Amniotic stem cell (primary cell): ENCODE measurements at places on chromosomes 2 and 18.

GRCh38 chr2:204110338-204110741, 173.8 kb downstream of the ICOS start:
- DNase-seq, result no peak

GRCh38 chr2:32427672-32428610, 71.1 kb downstream of the BIRC6 start:
- no peak for DNase-seq

- no peak for DNase-seq
These were observed 52.2 kb upstream of the ACKR3 start for GRCh38 chr2:236517251-236518031.

DNA sequence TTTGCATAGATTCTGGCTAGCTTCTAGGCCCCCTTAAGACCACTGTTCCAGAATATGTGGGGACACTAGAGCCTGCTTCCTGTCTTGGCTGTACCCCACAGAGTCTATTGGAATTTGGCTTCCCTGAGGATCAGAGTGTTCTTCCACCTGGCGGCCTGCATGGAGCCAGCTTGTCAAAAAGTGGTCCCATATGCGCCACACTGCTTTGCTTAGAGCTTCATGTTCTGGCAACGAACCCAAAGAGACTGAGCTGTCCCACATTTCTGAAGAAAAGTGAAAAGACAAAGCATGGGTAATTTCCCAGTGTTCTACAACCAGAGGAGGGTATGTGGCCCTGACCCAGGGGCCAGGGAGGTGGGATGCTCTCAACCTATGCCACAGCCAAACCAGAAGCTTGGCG, 52.7 kb upstream of the FZD7 start:
- DNase-seq, result no peak

DNA sequence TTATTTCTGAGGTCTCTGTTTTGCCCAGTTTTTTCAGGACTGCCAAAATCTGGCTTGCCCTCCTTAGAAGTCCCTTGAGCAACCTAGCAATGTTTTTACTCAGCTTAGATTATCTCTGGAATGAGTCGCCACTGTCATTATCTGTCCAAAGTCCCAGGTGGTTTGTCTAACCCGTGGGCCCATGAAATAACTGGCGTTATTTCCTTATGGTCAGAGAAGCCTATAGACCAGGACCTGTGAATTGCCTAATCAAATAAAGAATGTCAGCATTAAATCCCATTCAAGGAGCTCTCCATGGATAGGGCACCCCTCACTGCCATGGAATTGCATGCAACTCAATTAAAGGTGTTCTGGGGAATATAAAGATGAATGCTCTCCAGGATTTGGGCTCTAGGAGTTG, 373.9 kb downstream of the SETBP1 start:
- DNase-seq, result no peak

GRCh38 chr2:96876269-96877041, 6.6 kb upstream of the SEMA4C start:
- DNase-seq, result no peak

- DNase-seq, result no peak
These were observed 192.4 kb downstream of the ZBTB7C start for GRCh38 chr18:48216639-48217257.

- no peak for DNase-seq
These were observed 50.2 kb downstream of the ATIC start for GRCh38 chr2:215361876-215362561.

GRCh38 chr2:176175709-176176607, 12.5 kb upstream of the HOXD1 start:
- DNase-seq, result no peak

DNA sequence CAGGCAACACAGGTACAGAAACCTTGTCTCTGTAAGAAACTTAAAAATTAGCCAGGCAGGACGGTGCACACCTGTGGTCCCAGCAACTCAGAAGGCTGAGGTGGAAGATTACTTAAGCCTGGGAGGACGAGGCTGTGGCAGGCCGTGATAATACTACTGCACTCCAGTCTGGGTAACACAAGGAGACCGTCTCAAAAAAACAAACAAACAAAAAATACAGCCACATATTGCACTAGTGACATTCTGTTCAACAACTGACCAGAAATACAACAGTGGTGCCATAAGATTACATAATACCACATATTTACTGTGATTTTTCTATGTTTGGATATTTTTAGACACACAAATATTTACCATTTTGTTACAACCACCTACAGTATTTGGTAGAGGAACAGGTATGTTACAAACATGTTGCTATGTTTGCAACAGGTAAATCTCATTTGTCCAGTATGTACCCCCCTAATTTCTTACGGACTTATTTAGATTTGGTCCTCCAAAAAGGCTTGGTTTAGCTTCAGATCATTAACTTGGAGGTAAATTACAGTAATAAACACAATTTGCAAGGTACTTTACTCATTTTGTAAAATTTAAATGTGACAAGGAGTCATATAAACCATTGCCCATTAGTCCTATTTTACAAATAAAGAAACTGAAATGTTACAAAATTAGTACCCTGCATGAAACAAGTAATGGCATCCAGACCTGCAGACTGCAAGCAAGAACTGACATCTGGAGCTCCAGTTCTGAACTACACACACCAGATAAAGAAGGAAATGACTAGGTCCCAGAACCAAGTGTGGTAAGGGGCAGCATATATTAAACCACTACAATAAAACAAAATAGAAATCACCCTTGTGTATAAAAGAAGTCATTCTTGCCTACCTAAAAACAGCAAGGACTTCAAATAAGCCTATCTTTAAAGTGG, 36.8 kb downstream of the TRIP12 start:
- no peak for DNase-seq

DNA sequence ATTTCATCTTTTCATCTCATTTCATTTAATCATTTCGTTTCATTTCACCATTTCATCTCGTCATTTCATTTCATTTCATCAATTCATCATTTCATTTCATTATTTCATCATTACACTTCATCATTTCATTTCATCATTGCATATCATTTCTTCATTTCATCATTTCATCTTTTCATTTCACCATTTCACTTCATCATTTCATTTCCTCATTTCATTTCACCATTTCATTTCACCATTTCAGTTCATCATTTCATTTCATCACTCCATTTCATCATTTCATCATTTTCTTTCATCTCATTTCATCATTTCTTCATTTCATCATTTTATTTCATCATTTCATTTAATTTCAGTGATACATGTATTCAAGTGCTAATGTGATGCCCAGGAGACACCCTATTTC, 127.1 kb downstream of the ANKRD30BL start:
- DNase-seq, result no peak

- DNase-seq, result no peak
These were observed 187.6 kb downstream of the DOK6 start for GRCh38 chr18:69588301-69588700.

DNA sequence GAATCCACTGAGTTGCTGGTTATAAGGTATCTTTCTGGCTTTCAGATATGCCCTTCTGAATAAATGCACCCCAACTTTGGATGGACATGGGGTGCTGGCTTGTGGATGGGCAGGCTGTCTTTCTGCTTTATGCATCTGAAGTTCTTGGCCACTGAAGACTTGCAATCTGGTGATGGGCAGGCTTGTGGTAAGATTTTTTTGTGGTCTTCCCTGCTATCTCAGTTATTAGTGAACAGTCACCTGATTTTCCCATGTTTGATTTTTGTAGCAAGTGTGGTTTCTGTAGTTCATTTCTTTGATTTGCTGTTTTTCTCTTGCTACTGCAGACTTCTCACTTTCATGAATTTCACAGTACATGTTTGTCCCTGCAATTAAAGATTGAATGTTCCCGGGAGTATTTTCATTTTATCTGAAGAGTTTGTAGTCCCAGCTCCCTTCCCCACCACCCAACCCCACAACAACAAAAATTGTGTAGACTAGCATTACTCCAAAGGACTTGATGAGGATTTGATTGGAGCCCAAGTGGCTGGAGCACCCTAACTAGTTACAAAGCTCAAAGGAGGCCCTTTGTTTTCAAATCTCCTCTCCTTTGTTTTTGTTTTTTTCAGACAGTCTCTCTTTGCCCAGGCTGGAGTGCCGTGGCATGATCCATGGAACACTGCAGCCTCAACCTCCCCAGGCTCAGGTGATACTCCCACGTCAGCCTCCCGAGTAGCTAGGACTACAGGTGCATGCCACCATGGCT, 63.6 kb upstream of the MGAT5 start:
- DNase-seq, result no peak

DNA sequence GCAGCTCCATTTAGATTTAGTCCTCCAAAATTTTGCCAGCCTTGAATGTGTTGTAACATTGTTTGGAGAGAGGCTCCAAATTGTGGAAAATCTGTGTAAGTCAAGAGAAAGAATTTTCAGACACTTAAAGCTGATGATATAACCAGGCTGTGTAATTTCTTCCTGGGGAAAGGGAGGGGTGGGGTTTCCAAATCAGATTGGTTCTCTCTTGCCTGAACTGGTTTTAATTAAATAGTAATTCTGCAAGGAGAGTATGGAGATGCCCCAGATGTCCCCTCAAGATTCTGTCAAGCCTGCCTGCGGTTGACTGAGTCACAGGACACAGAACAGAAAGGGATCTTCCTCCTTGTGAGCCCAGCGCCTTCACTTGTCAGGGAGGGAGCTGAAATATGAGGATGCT, 54.5 kb downstream of the C18orf63 start:
- DNase-seq, result no peak

DNA sequence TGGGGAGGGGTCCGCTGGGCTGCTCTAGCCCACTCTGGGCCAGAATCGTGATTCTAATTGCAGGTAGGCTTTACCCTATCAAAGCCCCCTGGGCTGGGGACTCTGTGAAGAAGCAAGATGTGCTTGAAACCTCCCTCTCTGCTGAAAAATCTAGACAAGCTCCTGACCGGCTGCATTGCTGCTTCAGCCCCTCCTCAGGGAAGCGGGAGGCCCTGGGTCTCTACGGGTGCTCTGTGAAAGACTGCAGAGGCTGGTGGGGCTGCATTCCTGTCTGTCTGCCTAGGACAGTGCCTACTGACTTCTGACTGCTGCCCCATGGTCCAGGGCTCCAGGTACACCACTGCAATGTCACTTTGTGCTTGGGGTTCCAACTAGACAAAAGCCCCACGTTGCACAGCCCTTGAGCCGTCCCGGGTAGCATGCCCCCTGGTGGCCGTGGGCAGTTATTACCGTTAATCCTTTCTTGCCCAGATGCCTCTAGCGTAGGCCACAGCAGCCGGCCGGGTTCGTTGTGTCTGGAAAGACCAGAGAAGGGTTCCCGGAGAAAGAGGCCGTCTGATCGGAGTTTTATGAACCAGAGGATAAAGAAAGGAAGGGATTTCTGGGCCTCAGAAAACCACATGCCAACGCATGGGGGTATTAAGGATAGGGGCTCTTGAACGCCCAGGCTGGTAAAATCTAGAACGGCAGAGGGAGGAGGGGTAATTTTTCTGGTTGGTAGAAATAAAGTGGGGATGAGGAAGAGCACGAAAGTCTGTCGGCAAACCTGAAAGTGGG, 15.9 kb upstream of the C1QL2 start:
- no peak for DNase-seq

DNA sequence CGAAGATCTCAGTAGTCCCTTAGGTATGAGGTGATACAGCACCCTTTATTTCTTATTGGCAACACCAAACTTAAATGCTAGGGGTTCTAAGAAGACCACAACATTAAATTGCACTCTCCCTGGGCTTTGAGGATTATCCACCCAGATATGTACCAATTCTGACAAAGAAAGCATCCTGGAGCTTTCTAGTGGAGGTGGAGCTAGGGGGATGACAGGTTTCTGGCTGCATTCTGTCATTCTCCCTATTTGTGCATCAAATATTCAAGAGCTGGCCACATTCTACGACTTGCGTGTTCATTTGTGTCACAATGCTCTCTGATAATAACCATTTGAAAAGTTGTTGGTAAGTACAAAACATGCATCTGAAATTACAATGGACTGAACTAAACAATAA, 111.1 kb downstream of the CDH2 start:
- DNase-seq, result no peak

DNA sequence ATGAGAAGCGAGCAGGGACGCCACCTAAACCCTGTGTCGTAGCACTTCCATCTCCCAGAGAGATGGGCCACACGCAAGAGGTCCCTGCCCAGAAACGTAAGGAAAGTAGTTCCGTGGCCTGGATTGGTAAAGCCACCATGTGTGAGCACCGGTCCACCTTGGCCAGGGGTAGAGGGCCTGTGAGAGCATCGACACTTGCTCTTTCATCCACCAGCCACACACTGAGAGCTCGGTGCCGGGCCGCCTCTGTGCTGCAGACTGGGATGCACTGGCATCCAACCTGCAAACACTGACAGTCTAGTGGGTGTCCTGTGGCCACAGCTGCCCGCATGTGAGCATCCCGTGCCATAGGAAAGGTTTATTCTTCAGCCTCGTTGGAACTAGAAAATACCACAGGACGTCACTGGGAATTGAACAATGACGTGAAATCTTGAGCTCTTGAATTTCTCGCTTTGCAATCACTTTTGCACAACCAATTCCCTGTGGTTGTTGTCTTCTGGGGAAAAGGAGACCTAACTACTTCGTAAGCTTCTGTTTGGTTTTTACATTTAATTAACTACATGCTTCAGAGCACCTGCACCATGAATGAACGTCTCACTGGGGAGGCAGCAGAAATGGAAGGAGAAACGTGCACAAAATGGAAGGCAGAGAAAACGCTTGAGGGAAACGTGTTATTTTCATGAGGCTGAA, 212.0 kb upstream of the RAB6C start:
- DNase-seq, result no peak

- no peak for DNase-seq
These were observed 22.6 kb downstream of the ADD2 start for GRCh38 chr2:70745276-70745825.

DNA sequence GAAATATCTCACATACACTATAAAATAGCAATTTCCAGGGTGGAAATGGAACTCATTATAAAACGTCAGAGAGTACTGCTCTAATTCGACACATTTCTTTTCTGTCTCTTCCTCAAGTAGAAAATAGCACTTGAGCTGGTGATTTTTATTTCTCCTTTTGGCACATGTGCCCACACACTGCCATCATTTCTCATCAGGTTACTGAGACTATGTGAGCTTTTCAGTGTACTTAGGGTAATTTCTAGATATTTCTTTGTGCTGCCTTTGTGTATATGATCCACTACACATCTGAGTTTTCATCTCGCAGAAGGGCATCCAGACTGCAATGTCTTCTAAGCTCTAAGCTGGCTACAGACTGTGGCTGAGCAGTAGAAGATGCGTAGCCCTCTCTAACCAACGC, 62.1 kb upstream of the PGAP1 start:
- no peak for DNase-seq

GRCh38 chr2:175990099-175990498, 12.0 kb downstream of the LNPK start:
- no peak for DNase-seq

- no peak for DNase-seq
These were observed 7.8 kb upstream of the RAB31 start for GRCh38 chr18:9700261-9700796.

GRCh38 chr2:168948621-168949212, 47.6 kb downstream of the G6PC2 start:
- no peak for DNase-seq

- DNase-seq, result no peak
These were observed 9.8 kb upstream of the MALT1 start for GRCh38 chr18:58661423-58661822.

GRCh38 chr18:6679201-6679600, 50.3 kb upstream of the ARHGAP28 start:
- DNase-seq, result no peak

GRCh38 chr18:29512203-29512602, 1335.3 kb upstream of the CDH2 start:
- DNase-seq, result no peak
